Stimulated activated CD8-positive, alpha-beta memory T cell treated with anti-CD3 and anti-CD28 coated beads, Interleukin-4, amount 100 ng/mL, for 24 hours (primary cell): ENCODE measurements at places on chromosomes 3 and 15.

DNA sequence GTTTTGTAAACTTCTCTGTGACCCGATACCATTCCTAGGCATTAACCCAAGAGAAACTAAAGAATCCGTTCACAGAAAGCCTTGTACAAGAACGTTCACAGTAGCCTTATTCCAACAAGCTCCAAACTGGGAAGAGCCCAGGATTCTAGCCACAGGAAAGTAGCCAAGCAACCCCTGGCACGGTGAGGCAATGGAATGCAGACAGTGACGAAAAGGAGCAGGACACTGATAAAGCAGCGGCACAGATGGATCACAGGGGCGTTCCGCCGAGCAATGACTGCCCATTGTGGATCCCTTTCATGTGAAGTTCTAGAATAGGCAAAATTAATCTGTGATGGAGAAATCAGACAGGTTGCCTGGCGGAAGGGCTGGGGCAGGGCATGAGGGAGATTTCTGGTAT is 198.7 kb upstream of the CHRNA7 start:
- DNase-seq = no peak

DNA sequence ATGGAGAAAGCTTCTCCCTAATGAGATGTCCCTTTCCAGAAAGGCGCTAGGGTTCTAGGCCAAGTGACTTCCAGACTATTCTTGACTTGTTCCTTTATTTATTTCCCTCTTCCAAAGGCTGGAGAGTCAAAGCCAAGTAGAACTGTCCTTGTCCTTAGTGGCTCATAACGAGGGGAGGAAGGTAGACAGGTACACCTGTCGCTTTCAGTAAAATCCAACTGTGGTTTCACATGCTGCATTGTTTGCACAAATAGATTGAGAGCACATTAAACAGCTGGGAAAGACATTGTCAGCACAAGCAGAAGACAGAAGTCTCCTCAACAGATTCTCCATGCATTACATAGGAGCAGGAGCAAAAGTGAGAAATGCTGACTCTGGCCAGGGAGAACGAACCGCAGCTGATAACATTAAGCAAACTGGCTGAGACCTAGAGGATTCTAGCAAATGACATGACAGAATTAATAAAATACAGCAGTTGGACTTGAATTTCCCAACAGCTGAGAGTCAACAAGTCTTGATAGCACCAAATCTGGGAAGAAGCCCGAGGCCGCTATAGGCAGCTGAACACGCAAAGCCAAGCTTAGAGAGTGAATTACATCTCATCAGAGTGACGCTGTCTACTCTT is 227.7 kb downstream of the TLE3 start:
- no peak for DNase-seq

DNA sequence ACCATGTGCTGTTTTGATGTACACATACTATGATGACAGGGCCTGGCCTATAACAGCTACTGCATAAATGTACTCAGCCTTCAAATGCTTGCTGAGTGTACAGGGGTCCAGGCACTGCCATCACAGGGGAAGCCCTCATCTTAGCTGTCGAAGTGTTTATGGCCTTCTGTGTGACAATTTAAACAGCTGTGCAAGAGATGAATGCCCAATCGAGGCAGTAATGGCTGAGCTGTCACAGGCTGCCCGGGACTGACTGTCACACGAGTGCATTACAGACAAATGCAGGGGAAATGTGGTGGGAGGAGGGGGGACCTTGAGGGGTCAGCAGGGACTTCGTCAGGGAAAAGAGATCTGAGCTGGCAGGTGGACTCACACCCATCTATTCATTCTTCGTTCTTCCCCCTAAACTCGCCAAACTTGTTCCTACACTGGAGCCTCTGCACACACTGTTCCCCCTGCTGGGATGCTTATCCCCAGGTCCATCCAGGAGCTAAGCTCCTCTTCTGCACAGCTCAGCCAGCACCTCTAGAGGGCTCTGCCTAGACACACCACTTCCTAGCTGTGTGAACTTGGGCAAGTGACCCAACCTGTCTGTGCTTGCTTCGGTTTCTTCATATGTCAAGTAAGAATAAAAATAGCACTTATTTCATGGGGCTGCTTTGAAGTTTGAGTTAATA is 156.2 kb upstream of the IQSEC1 start:
- no peak for DNase-seq

GRCh38 chr3:97037294-97037943 is 223.0 kb downstream of the EPHA6 start:
- no peak for DNase-seq

DNA sequence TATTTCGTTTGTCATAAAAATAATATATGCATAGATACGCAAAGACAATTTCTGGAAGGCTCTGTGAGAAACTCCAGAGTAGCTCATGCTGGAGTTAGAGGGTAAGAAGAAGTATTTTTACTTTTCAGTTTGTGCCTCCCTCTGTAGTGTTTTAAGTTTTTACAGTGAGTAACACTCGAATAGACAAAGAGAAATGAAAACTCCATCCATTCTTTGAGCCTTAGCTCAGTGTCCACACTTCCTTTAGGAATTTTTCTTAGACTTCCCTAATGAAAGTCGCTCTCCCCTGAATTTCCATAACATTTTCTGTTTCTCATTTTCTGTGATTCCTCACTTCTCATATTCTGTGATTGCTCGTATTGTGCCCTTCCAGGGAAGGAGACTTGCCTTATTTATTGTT is 2.1 kb downstream of the BLOC1S6 start:
- DNase-seq = no peak

DNA sequence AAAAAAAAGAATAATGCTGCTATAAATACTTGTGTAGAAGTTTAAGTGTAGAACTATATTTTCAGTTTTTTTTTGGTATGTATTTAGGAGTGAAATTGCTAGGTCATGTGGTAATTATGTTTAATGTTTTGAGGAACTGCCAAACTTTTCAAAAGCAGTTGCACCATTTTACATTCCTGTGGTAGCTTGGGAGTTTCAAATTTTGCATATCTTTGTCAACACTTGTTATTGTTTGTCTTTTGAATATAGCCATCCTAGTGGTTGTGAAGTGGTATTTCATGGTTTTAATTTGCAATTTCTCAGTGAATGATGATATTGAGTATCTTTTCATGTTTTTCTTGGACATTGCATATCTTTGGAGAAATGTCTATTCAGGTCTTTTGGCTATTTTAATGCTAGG is 30.4 kb downstream of the SKIL start:
- DNase-seq = no peak

DNA sequence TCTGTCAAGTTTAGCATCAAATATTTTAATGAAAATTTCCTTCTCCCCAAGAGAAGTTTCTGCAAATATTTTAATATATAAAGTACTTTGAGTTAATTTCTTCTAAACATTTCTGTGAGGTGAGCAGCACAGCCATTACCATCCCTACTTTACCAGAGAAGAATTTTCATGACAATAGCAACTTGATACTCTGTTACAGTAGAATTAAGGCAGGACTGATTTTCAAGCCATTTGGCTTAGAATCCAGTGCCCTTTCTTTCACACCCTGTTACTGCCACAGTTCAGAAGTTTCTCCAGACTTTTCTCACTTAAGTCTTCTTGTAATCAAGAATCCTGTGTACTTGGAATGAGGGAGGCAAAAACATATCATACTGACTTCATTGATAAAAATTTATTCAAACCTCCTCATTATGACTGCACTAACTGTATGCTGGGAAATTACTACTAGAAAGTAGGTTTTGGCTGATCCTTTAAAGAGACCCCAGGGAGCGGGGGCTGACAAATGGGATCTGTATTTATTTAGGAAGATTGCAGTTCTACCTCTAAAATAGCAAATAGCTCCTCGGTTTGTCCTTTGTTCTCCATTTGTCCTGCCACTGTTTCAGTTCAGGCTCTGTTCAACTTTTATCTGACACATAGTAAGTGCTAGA is 557.0 kb upstream of the SGO1 start:
- no peak for DNase-seq

GRCh38 chr3:105353485-105354161 is 13.1 kb upstream of the ALCAM start:
- DNase-seq = no peak

DNA sequence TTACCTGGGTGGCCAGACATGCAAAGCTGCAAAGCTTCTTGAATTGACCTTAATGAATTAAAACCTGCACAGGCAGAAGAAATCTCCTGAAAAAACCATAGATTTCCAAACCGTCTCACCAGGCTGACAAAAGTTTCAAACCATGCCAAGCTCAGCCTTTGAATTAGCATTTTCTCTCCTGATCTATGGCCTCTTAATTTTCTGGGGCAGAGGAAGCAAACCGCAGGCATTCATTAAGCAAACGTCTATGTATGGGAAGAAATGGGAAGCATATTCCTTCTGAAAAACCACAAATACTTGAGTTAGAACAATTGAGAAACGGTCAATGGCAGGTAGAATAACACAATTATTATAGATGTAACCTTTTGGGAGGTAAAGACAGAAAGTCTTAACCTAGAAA is 500.2 kb upstream of the NR2F2 start:
- DNase-seq = no peak

GRCh38 chr3:98594628-98595324 is 1.4 kb upstream of the CPOX start:
- no peak for DNase-seq

DNA sequence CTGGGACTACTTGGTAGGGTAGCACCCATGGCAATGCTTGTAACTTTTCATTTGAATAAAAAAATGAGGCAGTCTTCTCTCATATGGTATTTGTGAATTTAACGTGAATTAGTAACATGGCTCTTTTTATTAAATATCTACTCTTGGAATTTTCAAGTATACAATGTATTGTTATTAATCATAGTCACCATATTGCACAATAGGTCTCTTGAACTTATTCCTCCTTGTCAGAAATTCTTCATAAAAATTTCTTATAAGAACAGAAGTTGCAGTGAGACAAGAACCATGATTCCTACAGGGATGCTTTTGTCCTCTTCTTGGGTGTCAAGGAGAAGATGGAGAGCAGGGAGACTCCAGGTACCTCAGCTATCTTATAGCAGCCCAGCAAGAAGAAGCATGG is 203.8 kb upstream of the FEZF2 start:
- DNase-seq = no peak

GRCh38 chr3:155608228-155608920 is 136.5 kb downstream of the PLCH1 start:
- no peak for DNase-seq

- DNase-seq = no peak
Measured at GRCh38 chr3:94070341-94070911, 7.6 kb downstream of the NSUN3 start.

- DNase-seq = no peak
Measured at GRCh38 chr15:67114846-67115585, 49.6 kb downstream of the SMAD3 start.

DNA sequence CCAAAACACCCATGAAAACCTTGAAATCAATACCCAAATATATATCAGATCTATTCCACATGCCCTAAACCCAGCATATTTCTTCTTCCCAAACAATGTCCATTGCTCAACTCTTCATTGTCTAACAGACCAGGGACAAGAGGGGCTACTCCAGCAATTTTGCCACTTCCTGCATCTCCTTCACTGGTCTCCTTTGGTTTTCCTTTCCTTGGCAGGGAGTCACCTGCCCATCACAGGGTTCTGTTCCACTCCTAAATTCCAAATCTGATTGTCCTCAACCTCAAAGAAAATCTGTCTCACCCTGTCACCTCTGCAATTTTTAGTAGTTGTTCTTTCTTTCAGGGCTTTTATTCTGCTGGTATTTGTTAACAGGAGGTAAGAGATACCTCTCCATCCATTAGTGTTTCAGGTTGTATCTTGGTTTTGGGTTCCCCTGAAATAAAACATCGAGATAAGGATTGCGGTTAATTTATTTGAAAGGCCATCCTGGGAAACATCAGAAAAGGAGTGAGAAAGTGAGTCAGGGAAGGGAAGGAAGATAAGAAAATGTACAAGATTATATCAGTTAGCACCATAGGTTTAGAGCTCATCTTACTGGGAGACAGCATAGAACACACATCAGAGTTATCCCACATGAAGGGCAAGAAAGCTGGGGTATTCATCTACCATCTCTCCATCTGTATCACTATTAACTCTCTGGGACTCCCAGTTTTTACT is 13.6 kb downstream of the ZBED2 start:
- no peak for DNase-seq

- DNase-seq = no peak
Measured at GRCh38 chr3:180416111-180416594, 185.8 kb upstream of the TTC14 start.

GRCh38 chr3:22490747-22491146 is 712.4 kb upstream of the UBE2E2 start:
- no peak for DNase-seq

- no peak for DNase-seq
Measured at GRCh38 chr15:72227720-72228119, 3.3 kb downstream of the PKM start.

GRCh38 chr3:192367616-192368015 is 359.7 kb downstream of the FGF12 start:
- DNase-seq = no peak

DNA sequence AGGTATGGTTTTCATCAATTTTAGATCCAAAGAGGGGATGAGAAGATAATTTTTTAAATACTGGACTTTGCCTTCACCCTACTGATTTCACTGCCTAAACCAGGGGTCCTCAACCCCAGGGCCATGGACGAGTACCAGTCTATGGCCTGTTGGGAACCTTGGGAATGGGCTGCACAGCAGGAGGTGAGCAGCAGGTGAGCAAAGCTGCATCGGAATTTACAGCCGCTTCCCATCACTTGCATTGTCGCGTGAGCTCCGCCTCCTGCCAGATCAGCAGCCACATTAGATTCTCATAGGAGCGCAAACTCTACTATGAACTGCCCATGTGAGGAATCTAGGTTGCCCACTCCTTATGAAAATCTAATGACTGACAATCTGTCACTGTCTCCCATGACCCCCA is 76.3 kb upstream of the TTBK2 start:
- DNase-seq = no peak

DNA sequence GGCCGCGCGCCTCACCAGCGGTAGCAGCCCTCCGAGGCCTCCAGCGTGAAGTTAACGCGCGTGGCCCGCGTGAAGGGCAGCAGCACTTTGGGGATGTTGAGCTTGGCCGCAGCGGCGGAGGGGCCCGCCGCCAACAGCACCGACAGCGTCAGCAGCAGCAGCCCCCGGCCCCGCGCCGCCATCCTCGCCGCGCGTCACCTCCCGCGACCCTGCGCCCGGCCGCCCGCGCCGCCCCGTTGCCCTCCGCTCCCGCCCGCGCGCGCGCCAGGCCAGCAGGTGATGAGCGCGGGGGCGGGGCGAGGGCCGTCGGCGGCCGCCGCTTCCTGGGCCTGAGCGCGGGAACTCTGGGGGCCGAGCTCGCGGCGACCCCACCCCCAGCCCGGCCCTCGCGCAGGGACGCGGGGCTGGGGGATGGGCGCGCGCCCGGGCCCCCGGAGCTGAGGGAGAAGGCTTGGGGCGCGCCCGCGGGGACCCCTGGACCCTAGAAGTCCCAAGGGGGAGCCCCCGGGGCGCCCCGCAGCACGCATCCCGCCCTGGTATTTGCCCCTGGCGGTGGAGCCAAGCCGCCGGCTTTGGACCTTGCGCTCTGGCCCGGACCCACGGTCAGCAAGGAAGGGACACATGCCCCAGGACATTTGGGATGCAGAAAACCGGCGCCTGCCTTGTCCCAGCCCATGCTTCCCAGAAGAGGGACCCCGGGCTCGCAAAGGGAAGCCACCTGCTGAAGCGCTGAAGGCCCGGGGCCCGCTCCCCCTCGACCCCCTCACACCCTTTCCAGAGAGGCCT is at the start of gene NUP210:
Gene NUP210 (minus strand): TSS at position 278 of the 786 bp plus-strand sequence. CDS start 96 bp downstream, at position 182.
- DNase-seq = peak; percentile 55
